ENCODE measurements at places on chromosomes 13 and 19. TPM values are rescaled to one million over a fixed set of nuclear protein-coding genes. Genes with fewer than 3 reads are reported as not detected.

The VAV1 gene
- 1.8 TPM for total RNA-seq

The ATP1A3 gene
- total RNA-seq, result 33.1 TPM

The TSKS gene
- total RNA-seq, result not detected

The ZNF816 gene
- total RNA-seq, result 17.0 TPM

The PCDH9 gene
- 0.31 TPM for total RNA-seq

GRCh38 chr13:66530686-66531085, 699.5 kb downstream of the PCDH9 start:
- H3K27ac ChIP-seq, result peak overlapping the region; percentile 15
- H3K36me3 ChIP-seq, result no peaks in the 10 kb centered on the region
- H3K4me3 ChIP-seq, result peak overlapping the region; percentile 17
- no peaks in the 10 kb centered on the region for H3K27me3 ChIP-seq

DNA sequence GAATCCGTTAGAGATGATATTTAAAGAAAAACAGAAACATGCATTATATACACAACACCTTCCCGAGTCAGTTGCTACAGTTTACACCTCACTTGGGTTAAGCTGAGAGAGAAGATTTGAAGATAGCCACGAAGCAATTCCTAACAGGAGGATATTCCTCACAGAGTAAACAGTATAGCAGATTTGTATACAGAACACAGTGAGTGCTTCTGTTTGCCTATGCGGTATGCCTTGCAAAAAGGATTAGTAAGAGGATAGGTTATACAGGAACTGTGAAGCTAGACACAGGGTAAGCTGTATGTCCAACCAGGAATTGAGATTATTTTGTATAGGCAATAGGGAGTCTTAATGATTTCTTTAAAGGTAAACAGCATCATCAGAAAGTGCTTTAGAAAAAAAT, 471.8 kb downstream of the LIG4 start:
- H3K27ac ChIP-seq, result peak overlapping the region; percentile 30
- no peak for DNase-seq
- H3K4me1 ChIP-seq, result peaks cover 6% of the 10 kb centered on the region
- no peaks in the 10 kb centered on the region for H3K27me3 ChIP-seq
- no peak overlapping the region for H3K4me3 ChIP-seq

- peak overlapping the region; percentile 63 for H3K4me3 ChIP-seq
- H3K27me3 ChIP-seq, result peaks cover 2% of the 10 kb centered on the region
- H3K4me1 ChIP-seq, result peaks cover 17% of the 10 kb centered on the region
- no peaks in the 10 kb centered on the region for H3K36me3 ChIP-seq
Observed at GRCh38 chr19:35514282-35514809, 897 bp upstream of the DMKN start.

GRCh38 chr13:94608586-94608985, 6.9 kb downstream of the GPR180 start:
- H3K4me3 ChIP-seq, result no peak overlapping the region
- no peak overlapping the region for H3K27ac ChIP-seq
- no peaks in the 10 kb centered on the region for H3K27me3 ChIP-seq
- no peaks in the 10 kb centered on the region for H3K4me1 ChIP-seq
- no peak for DNase-seq

- no peak within 1 kb of the TSS for H3K27ac ChIP-seq
Observed at GRCh38 chr13:98752467-98753290, at the start of gene SLC15A1. TSS of gene SLC15A1 (minus strand) at chr13:98752672. CDS start at chr13:98752598, 74 bp downstream.

DNA sequence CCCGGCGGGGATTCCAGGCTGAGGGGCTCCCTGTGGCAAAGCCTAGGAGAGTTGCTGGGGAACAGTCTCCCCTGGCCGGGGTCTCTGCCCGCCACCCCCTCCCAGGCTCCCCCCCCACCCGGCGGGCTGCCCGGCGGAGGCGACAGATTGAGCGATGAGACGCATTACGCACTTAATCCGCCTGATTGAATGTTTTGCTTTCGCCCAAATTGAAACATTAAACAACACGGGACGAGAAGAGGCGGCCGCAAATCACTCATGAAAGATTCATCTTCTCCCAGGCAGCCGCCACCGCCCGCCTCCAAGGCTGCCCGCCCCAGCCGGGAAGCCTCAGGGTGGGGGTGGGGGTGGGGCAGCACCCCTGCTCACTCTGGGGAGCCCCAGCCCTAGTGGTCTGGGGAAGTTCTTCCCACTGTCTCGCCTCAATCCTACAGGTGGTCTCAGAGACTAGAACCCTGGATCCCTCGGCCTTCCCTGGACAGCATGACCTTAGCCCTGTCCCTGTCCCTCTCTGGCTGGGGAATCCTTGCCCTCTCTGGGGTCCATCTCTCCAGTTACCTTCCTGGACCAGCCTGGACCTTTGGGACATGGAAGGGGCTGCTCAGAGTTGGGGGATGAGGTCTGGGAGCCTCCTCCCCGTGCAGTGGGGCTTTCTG, 7.6 kb upstream of the ERFL start:
- peaks cover 88% of the 10 kb centered on the region for H3K27me3 ChIP-seq
- peaks cover 11% of the 10 kb centered on the region for H3K4me1 ChIP-seq
- H3K27ac ChIP-seq, result no peak overlapping the region

- H3K4me1 ChIP-seq, result peaks cover 94% of the 10 kb centered on the region
- peak; percentile 63 for DNase-seq
Observed at GRCh38 chr19:38657633-38658222, 10.3 kb downstream of the ACTN4 start.

DNA sequence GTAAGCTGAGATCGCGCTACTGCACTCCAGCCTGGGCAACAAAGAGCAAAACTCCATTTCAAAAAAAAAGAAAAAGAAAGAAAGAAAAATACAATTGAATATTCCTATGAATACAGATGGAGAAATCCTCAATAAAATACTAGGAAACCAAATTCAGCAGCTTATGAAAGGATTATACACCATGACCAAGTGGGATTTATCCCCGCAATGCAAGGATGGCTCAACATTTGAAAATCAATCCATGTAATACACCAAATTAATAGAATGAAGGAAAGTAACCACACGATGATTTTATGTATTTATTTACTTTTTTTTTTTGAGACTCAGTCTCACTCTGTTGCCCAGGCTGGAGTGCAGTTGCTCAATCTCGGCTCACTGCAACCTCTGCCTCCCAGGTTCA, 19.5 kb upstream of the TM6SF2 start:
- H3K4me1 ChIP-seq, result no peaks in the 10 kb centered on the region
- H3K4me3 ChIP-seq, result no peak overlapping the region
- peaks cover 13% of the 10 kb centered on the region for H3K36me3 ChIP-seq
- no peak for DNase-seq
- H3K27ac ChIP-seq, result no peak overlapping the region

- H3K4me1 ChIP-seq, result no peaks in the 10 kb centered on the region
- H3K36me3 ChIP-seq, result no peaks in the 10 kb centered on the region
- no peak overlapping the region for H3K4me3 ChIP-seq
- no peak for DNase-seq
- no peak overlapping the region for H3K27ac ChIP-seq
- H3K27me3 ChIP-seq, result no peaks in the 10 kb centered on the region
Observed at GRCh38 chr19:51799774-51800472, 5.0 kb downstream of the FPR3 start.

GRCh38 chr19:57103573-57104277, 16.1 kb upstream of the USP29 start:
- no peak overlapping the region for H3K27ac ChIP-seq
- no peak overlapping the region for H3K4me3 ChIP-seq
- H3K36me3 ChIP-seq, result no peaks in the 10 kb centered on the region
- H3K4me1 ChIP-seq, result no peaks in the 10 kb centered on the region

- peaks cover 11% of the 10 kb centered on the region for H3K4me1 ChIP-seq
- no peak overlapping the region for H3K27ac ChIP-seq
- H3K4me3 ChIP-seq, result no peak overlapping the region
- no peak for DNase-seq
- no peaks in the 10 kb centered on the region for H3K27me3 ChIP-seq
Observed at GRCh38 chr19:36524617-36525016, 3.5 kb downstream of the ZNF260 start.

DNA sequence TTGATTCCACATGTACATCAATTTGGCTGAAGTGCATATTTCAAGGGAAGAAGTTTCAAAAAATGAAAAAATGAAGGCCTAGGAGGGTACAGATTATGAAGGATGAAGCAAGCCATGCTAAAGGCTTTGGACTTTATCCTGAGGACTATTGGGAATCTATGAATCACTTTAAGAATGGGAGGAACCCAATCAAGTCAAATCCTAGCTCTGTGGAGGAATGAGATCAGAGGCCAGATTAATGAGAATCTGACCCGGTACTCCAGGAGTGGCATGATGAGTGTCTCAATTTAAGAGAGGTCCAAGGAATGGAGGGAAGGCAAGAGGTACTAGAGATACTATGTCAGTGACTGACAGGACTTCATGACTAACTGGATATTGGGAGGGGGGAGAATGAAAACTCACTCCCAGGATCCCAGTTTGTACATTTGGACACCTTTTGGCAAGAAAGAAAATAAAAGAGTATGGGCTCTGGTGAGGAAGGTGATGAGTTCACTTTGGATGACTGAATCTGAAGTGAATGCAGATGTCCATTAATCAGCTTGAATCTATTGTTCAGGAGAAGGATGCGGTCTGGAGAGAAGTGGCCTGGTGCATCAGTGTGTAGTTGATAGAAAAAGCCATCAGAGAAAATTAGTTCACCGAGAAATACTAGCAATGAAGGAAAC, 349.0 kb downstream of the EFNB2 start:
- no peaks in the 10 kb centered on the region for H3K27me3 ChIP-seq
- H3K27ac ChIP-seq, result no peak overlapping the region
- no peaks in the 10 kb centered on the region for H3K4me1 ChIP-seq
- no peak for DNase-seq
- no peaks in the 10 kb centered on the region for H3K36me3 ChIP-seq
